ENCODE measurements at places on chromosomes 13 and 19.

GRCh38 chr19:3079578-3079977, 14.6 kb upstream of the GNA11 start:
- DNase-seq: no peak

DNA sequence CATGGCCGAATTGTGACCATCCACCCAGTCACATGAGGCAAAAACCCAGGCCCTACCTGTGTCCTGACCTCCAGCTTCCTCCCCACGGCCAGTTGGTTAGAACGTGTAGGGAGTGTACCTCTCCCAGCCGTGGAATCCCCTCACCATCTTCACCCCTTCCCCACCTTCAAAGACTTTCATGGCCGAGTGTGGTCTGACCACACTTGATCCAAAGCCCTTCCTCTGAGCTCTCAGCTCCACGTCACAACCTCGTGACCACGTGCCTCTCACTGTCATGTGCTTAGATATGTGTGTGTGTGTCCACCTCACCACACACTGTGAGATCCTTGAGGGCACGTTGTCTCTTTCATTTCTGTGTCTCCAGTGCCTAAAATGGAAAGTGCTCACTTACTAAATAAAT, 48.6 kb upstream of the UBE2L5 start:
- DNase-seq: no peak

DNA sequence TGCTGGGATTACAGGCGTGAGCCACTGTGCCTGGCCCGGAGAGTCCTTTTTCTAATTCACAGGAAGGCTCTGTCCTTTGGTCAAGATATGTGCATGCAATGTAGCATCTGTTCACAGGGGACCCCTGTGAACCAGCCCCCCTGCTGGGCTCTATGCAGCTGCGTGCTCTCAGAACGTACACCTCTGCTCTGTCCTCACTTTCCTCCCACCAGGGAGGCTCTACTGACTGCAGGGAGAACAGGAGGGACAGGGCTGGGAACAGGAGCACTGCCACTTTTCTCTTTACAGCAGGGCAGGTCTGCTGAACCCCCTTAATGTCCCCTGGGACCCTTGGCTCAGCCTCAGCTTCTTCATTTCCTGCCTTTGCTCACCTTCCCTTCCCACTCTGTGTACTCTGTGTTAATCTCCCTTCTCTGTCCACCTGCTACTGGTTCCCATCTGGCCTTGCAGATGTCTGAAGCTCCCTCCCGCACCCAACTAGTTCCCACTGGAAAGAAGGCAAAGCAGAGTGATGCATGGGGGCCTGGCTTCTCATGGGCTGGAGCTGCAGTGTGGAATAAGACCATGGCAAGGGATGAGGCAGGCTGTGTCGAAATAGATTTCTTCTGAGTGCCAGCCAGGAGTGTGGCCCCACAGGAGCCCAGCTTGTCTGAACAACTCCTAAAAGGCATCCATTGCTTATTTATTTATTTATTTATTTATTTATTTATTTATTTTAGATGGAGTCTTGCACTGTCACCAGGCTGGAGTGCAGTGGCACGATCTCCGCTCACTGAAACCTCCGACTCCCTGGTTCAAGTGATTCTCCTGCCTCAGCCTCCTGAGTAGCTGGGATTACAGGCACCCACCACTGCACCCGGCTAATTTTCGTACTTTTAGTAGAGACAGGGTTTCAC, 7.2 kb downstream of the ADGRE2 start:
- DNase-seq: no peak

- no peak for DNase-seq
Measured at GRCh38 chr13:44934724-44935123, 54.5 kb downstream of the NUFIP1 start.

GRCh38 chr13:109963384-109963783, 177.0 kb upstream of the IRS2 start:
- DNase-seq: no peak
